Renal cortex interstitium (tissue), 15 donors: ENCODE measurements at places on chromosomes 1 and 21. TPM values are rescaled to one million over a fixed set of nuclear protein-coding genes. Genes with fewer than 3 reads are reported as not detected.

The VTCN1 gene
- polyA plus RNA-seq: 18.7 TPM

The LAMC2 gene
- polyA plus RNA-seq: 6.0 TPM

The BRDT gene
- not detected for polyA plus RNA-seq

The NBPF10 gene
- polyA plus RNA-seq: 2.9 TPM

The PADI1 gene
- polyA plus RNA-seq: not detected

The GBP7 gene
- not detected for polyA plus RNA-seq

The HNRNPCL4 gene
- polyA plus RNA-seq: 0.35 TPM

The GJA8 gene
- 0.39 TPM for polyA plus RNA-seq

The TMCO2 gene
- not detected for polyA plus RNA-seq

GRCh38 chr1:151945725-151946722, 36.7 kb upstream of the THEM4 start:
- DNase-seq: no peak

DNA sequence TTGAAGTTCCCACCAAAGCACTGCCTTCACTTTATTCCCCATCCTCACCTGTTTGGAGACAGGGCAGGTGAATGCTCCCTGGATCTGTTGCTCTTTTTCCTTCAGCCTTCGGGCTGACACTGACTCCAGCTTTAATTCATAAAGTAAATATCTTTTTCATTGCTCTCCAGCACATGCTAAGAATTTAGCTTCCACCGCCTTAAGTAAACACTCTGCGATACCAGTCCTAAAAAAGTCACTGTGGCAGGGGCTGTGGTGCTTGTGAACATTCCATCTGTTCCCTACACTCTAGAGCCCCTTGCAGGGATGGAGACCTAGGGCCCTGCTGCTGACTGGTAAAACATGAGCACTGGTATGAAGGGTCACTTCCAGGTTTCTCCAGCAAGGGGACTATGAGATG, 896 bp upstream of the PLA2G2A start:
- DNase-seq: no peak

GRCh38 chr1:240401731-240402130, 210.2 kb downstream of the GREM2 start:
- no peak for DNase-seq

DNA sequence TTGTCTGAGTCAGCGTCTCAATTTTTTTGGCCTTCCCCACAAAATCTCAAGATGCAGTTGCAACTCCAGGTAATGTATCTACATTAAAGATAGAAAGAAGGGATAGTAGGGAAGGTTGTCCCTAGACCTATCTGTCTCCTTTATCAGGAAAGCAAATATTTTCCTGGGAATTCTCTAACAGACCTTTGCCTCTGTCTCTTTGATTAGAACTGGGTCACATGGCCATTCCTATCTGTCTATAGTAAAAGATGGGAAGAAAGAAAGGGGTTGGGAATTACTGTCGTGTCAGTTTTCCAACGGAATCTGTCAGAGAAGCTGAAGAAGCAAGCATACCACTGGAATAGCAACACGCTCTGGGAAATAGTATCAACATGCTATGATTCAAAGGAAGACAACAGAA, 48.7 kb downstream of the ZNF326 start:
- no peak for DNase-seq

DNA sequence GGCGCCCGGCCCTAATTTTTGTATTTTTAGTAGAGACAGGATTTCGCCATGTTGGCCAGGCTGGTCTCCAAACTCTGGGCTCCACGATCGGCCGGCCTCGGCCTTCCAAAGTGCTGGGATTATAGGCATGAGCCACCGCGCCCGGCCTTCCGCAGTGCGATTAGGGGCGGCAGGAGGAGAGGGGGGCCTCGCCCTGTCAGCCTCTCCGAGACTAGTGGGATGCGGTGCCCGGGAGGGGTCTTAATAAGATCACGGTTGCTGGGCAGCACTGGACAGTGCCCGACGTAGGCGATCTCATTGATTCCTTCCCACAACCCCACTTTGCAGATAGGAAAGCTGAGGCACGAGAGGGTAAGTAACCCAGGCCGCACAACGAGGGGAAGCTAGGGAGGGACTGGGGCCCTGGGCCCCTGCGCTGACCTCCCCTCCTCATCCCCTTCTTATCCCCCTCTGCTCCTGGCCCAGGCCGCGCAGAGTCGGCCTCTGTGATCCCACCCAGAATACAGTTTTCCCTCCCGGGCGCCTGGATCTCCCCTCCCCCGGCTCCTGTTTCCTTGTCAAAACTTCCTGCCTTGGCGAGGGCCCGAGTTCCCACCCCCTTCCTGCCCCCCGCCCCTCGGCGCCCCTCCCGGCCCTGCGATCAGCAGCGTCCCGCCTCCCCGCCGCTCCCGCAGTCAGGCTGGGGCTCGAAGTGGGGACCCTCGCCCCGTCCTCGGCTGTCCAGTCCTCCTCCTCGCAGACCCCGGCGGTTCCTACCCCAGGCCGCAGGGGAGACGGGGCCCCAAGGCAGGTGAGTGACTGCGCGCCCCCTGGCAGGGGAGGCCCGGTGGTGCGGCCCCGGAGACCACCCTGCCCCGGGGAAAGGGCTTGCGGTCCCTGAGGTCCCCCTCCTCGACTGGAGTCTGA, at the start of gene PEAR1:
Gene PEAR1, plus strand, starts transcription at position 671 of the 906 bp plus-strand sequence. CDS start 10,209 bp downstream, outside the sequence.
- peak; percentile 61 for DNase-seq

- peak; percentile 85 for DNase-seq
Measured at GRCh38 chr1:118185084-118185832, at the start of gene SPAG17. Gene SPAG17, minus strand, starts transcription at chr1:118185228. Its CDS starts 71 bp downstream, at chr1:118185157.

GRCh38 chr1:156241926-156242325, at the start of gene BGLAP:
Gene BGLAP, plus strand, starts transcription at chr1:156242184. Its CDS starts 48 bp downstream, at chr1:156242232.
- no peak for DNase-seq

- DNase-seq: no peak
Measured at GRCh38 chr1:1594602-1595260, 5.2 kb downstream of the FNDC10 start.

GRCh38 chr21:20215959-20216358, 782.2 kb upstream of the NCAM2 start:
- DNase-seq: no peak

GRCh38 chr1:75342786-75343185, 208.6 kb downstream of the LHX8 start:
- no peak for DNase-seq

DNA sequence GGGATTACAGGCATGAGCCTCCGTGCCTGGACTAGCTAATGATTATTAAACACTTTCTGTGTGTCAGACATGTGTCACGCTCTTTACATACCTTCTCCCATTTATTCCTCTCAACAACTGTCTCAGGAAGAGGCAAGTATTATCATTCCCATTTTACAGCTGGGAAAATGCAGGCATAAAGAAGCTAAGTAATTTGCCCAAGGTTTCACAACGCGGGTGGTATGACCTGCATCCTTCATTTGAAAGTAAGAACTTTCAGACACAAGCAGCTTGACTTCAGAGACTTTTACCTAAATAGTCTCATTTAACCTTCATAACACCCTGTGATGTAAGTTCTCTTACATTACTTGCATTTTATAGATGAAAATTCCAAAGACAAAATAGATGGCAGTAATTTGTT, 1.0 kb upstream of the ZSCAN20 start:
- no peak for DNase-seq

DNA sequence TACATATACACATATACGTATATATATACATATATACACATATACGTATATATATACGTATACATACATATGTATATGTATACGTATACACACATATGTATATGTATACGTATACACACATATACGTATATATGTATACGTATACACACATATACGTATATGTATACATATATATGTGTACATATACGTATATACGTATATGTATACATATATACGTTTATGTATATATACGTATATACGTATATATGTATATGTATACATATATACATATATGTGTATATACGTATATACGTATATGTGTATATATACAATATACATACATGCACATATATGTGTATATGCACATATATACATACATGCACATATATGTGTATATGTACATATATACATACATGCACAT, 396.2 kb upstream of the DUSP10 start:
- DNase-seq: no peak

- DNase-seq: no peak
Measured at GRCh38 chr1:4072481-4073153, 172.5 kb upstream of the C1orf174 start.

GRCh38 chr1:90959352-90960206, 62.3 kb downstream of the ZNF644 start:
- no peak for DNase-seq

GRCh38 chr1:182484531-182485257, 34.7 kb downstream of the RGSL1 start:
- no peak for DNase-seq

DNA sequence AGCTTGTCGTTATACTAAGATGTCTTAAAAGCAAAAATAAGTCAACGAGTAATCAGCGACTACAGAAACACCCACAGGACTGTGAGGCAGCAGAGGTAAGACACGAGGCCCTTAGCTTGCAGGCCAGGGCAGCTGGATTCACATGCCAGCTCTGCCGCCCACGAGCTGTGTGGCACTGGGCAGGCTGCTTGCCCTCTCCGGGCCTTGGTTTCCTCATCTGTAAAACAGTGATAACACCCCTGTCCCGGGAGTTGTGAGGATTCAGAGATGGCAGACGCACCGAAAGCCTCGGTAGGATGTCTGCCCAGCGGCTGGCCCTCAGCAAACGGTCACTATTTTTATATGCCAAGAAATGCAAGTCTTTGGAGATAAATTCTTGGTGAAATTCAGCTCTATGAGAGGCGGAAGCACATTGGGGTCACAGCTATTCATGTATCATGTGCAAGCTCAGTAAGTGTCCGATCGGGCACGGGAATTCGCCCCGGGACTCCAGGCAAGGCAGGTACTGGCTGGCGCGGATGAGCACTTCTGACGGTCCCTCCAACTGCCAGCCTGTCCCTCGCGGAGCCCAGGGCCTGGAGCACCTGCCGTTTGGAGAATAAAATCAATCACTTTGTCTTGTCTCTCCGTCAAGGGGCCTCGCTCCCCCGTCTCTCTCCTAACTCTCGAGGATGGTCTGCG, 1.1 kb downstream of the C2CD2 start:
- DNase-seq: no peak

DNA sequence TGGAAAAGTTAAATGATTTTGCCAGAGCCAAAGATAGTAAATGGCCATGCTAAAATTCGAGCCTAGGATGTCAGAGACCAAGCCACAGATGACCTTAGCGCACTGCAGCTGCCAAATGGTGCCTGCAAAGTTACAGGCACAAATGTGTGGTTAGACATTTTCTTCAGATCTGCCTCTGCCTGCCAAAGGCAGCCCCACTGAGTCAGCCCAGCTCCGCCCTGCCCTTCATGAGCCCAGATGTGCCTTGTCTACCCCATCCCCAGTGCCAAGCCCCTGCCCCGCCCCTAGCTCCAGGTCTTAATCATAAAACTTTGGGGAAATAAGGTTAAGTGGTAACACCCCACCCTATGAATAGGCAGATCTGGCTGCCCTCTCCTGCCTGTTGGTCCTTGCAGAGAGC, 105.9 kb downstream of the DTL start:
- DNase-seq: no peak

- no peak for DNase-seq
Measured at GRCh38 chr1:96643519-96643918, 78.1 kb upstream of the PTBP2 start.

GRCh38 chr1:76607717-76608116, 259.6 kb upstream of the ST6GALNAC5 start:
- no peak for DNase-seq

DNA sequence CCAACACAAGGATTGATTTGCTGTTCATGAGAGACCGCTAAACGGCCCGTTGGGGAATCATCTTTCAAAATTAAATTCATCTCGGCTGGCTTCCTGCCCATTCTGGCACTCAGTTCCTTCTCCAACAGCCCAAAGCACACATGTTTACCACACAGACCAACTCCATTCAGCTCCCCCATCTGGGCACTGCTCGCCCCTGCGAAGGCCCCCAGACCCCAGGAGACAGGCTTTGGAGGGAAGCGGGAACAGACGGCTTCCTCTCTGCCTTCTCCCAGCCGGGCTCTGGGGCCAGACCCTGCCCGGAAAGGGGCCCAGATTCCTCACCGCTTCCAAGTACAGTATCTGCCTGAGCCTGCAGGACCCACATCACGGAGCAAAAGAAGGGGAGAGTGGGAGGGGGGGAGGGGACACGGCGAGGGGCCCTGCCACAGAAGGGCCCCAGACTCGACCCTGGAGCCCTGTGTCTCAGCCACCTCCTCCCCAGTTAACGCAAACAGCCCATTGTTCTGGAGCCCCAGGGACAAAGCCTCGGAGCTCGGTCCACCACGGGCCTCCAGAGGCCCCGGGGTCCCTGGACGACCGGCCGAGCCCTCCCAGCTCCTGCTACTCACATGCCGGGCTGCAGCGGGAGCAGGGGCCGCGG, 660 bp downstream of the MEGF6 start:
- DNase-seq: no peak

DNA sequence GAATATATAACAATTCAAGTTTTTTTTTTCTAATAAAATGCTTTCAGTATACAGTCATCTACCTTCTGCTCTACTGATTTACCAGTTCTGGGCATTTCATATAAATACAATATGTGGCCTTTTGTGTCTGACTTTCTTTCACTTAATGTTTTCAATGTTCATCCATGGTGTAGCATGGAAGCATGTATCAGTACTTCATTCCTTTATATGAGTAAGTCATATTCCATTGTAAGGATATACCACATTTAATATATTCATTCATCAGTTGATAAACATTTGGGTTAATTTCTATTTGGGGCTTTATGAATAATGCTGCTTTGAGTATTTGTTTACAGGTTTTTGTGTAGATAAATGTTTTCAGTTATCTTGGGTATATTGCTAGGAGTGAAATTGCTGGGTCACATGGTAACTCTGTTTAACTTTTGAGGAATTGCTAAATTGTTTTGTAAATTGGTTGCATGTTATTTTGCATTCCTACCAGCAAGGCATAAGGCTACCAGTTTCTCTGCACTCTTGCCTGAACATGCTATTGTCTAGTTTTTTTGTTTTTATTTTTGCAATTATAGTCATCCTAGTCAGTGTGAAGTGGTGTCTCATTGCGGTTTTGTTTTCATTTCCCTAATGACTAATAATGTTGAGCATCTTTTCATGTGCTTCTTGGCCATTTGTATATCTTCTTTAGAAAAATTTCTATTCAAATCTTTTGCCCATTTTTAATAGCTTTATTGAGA, 206.1 kb downstream of the TM2D1 start:
- DNase-seq: no peak

DNA sequence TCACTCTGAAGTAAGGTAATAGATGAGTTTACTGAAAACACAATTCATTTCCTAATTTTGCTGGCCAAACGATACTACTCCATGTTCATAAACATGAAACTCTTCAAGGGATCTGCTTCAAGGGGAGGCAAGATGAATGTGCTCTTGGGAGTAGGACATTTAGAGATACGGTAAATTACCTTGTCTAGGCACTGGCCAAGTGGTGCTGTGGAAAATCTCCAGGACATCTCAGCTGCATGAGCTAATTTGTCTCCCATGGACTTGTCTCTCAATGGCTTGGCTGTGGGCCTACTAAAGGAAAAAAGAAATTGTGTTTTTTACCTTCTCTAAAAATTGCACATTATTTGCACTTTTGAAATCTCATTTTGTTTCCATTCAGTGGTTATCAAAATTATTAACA, 780.6 kb downstream of the LTN1 start:
- DNase-seq: no peak

DNA sequence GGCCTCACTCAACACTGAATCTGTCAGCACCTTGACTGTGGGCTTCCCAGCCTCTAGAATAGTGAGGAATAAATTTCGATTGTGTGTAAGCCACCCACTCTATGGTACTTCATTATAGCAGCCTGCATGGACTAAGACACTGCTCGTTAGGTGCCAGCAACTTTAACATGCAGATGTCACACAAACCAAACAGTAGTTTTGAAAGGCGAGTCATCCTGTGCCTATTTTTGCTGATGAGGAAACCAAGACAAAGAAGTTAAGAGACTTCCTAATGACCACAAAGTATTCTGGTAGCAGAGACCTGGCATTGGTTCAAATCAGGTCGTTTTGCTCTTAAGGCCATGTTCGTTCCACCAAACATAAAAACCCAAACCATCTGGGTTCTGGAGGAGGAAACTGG, 42.9 kb downstream of the BATF3 start:
- no peak for DNase-seq
